ENCODE measurements at places on chromosomes 5 and 9.

GRCh38 chr9:33329117-33329563 is 38.8 kb downstream of the NFX1 start:
- DNase-seq, result peak; percentile 94

DNA sequence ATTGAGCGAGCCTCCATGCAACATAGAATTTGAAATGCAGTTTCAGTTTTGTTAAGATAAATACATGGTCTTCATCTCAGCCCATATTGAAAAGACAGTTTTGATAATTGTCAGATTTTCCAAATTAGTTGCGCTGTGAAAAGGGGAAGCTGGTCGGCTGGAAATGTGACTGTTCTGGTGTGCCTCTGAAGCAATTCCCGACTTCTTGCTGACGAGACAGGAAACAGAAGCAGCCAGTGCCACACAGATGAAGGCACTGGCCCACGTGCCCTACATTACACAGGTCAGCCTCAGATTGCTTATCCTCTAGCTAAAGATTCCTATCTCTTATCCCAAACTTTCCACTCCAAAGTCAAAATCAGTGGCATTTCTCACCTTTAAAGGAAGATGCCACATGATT is 214.1 kb upstream of the TLE4 start:
- no peak for DNase-seq

GRCh38 chr9:131892902-131893500 is 153.1 kb upstream of the RAPGEF1 start:
- no peak for DNase-seq

- DNase-seq, result no peak
Observed at GRCh38 chr9:133457233-133457632, 2.5 kb upstream of the CACFD1 start.

- no peak for DNase-seq
Observed at GRCh38 chr5:11468334-11469039, 435.8 kb downstream of the CTNND2 start.

DNA sequence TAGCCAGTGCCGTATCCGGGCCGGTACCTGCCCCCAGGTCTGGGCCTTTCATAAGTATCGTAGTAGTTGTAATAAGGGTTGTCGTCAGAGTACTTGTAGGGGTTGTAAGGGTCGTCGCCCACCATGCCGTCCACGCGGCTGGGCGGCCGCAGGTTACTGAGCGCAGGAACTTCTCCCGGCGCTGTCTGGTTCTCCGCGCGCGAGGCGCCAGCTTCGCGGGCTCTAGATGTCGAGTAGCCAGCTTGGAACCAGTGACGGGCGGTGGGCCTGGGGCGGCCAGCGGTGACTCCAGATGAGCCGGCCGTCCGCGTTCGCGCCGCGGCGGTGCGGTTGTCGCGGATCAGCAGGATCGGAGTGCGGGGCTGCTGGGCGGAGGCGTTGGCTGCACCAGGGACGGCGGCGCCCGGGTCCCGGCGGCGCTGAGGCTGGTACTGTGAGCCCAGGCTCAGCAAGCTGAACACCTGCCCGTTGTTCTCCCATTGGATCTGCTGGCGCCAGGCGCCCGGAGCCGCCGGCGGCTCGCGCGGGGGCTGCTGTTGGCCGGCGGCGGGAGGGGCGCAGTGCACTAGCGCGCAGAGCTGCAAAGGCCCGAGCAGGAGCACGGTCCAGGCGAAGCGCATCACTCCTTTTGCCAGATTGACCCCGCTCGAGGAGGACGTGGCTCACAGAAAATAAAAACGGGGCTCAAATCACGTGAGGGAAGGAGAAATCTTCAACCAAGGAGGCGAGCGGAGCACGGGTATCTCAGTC is 518 bp downstream of the LOX start:
- peak; percentile 43 for DNase-seq

GRCh38 chr5:92017776-92018175 is 634.7 kb upstream of the ARRDC3 start:
- no peak for DNase-seq

DNA sequence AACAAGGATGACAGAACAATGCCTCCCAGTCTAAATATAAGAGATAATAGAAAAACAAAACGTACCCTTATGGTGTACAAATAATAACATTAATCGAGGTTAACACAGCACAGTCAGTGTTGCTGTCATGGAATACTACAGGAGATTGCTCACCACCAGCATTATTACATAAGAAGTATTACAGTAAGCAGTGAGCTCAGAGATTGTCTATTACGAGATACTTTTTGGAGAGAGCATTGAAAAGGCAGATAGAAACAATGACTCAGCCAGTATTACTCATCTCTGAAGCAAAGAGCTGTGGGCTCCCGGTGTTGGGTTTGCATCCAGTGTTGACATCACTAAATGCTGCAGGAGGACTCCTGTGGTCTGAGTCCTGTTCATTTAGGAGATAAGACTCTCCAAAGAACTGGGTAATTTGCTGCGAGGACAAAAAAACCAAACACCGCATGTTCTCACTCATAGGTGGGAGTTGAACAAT is 191.9 kb upstream of the SEMA6A start:
- DNase-seq, result peak; percentile 59

- DNase-seq, result peak; percentile 60
Observed at GRCh38 chr9:121299467-121300282, 31.7 kb downstream of the GSN start.

GRCh38 chr5:57817924-57818323 is 335.3 kb upstream of the ACTBL2 start:
- peak; percentile 89 for DNase-seq
